ENCODE measurements at places on chromosomes 7 and 10.

GRCh38 chr10:99676895-99677294, 17.6 kb downstream of the ENTPD7 start:
- no peak for DNase-seq

- DNase-seq, result no peak
These were observed 15.3 kb downstream of the NKX2-3 start for GRCh38 chr10:99548041-99548530.

- DNase-seq, result peak; percentile 13
These were observed 103.5 kb downstream of the SRI start for GRCh38 chr7:88116235-88116795.

- DNase-seq, result no peak
These were observed 316.6 kb downstream of the PAXIP1 start for GRCh38 chr7:154686305-154686704.

GRCh38 chr10:7561216-7561893, 105.4 kb downstream of the ITIH5 start:
- DNase-seq, result peak; percentile 57

- DNase-seq, result no peak
These were observed 30.3 kb upstream of the GPAM start for GRCh38 chr10:112213836-112214235.

- no peak for DNase-seq
These were observed 45.9 kb downstream of the SGMS1 start for GRCh38 chr10:50577681-50578350.

- no peak for DNase-seq
These were observed 71.5 kb downstream of the MCMBP start for GRCh38 chr10:119801176-119801575.

Measured in retina (tissue), 1 donor.